ENCODE measurements at places on chromosomes 2 and 18.

DNA sequence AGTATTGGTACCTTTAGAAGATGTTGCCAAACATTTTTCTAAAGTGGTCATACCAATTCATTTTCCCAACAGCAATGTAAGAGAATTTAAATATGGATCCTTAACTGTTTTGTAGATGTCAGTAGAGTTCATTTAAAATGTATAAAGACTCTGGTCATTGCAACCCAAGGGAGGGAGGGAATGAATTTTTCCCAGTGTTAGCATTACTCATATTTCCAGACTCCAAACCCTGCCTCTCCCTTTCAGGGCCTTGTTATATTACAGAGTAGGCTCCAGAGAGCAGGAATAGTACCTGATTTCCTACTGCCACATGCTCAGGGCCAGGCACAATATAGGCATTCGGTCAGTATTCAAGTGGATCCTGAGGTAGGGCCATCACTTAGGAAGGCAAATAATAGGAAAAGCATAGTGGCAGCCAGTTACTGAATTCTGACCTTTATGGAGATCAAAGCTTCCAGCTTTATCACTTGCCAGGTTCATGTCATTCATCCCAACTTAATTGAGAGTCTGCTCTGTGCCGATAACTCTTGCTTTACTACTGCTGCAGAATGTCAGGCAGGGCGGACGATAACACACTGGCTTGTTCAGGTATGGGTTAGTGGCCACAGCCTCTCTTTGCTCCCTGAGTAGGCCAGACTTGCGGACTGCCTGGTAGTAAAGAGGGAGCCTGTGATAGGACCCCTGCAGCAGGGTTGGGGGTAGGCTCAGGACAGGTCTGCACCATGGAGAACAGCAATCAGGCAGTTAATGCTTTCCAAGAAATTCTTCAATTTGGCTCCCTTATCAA lies 75.3 kb downstream of the OSBPL6 start:
- DNase-seq: no peak

GRCh38 chr2:238376884-238377391 lies 49.8 kb upstream of the ASB1 start:
- no peak for DNase-seq

DNA sequence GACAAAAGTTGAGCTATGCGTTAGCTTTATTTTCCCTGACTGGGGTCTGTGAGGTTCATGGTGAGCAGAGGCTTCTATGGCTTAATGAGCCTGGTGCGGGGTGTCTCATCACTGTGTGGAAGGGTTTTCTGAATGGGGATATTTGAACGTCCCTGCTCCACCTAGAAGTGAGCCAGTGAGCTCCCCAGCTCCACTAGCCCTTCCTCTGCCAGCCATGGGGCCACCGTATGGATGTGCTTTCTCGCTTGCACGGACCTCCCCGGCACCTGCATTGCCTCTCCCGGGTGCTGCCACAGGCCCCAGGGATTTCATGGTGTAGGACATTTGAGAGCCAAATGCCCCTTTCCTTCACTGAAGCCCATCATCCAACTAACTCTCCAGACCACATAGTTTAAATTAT lies 37.8 kb downstream of the CYP26B1 start:
- no peak for DNase-seq

- DNase-seq: no peak
Measured at GRCh38 chr2:105893011-105893995, 148.6 kb downstream of the NCK2 start.

- DNase-seq: no peak
Measured at GRCh38 chr2:158184556-158185343, 83.1 kb downstream of the UPP2 start.

DNA sequence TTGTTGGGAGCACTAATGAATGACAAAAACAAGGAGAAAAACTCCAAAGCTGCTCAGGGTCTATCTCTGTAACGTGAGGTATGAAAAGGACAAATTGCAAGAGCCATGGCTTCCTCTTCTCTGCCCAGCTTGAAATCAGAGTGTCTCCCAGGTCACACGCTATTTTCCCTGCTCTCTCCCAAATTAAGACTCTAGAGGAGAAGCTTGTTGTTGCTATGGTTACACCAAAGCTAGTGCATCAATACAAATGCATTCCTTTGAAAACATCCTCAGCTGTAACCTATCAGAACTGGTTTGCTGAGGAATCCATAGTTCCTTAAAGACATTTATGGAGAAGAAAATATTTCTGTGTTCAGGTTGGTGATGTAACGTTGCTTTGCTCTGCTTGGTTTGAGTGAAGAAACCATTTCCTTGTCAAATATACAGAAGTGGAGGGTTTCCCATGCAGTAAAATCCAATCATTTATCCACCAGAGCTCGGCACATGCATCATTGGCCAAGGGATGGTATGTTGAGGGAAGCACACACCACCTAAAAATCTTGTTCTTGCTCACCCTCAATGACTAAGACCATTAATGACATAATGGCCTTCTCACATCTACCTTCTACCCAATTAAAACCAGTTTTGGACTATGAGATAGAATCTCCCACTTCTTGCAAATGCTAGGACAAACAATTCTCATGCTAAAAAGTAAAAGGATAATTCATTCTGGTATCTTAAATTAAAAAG lies 2135.6 kb upstream of the CELF4 start:
- DNase-seq: no peak

DNA sequence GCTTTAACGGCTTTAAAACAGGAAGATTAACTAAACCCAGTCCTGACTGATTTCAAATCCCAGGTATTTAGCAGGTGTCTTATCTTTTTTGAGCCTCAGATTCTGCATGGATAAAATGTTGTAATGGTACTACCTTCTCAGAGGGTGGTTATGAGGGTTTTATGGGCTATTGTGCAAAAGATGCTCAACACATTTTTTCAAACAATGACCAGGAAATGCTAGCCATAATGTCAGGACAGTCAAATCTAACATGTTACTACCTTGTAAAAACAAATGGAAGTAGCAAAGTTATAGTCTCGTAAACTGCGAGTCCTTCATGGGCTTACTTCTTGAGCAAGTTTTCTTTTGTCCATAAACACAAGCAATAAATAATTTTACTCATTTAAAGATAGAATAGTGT lies 162.1 kb upstream of the TFPI start:
- DNase-seq: no peak

GRCh38 chr18:63158676-63159291 lies 160.8 kb downstream of the BCL2 start:
- no peak for DNase-seq

GRCh38 chr2:1817256-1818051 lies 73.1 kb upstream of the PXDN start:
- DNase-seq: peak; percentile 97

DNA sequence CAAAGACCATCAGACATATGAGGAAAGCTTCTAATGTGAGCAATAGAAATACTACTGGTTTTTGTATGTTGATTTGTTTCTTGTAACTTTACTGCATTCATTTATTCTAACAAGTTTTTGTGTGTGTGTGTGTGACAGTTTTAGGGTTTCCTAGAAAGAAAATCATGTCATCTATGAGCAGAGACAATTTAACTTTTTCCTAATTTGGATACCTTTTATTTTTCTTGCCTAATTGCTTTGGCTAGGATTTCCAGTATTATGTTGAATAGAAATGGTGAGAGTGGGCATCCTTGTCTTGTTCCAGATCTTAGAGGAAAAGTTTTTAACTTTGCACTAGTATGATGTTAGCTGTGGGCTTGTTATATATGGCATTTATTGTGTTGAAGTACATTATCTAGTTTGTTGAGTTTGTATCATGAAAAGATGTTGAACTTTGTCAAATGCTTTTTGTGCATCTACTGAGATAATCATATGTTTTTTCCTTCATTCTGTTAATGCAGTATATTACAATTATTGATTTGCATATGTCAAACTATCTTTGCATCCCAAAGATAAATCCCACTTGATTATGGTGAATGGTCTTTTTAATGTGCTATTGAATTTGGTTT lies 117.3 kb upstream of the CDC42EP3 start:
- DNase-seq: no peak
